Erythroblast (primary cell): ENCODE measurements at places on chromosomes 16 and 17.
A peak's percentile ranks its signal among the peaks of the same experiment; 100 is the strongest.

GRCh38 chr16:29790183-29790948 is at the start of gene KIF22:
Gene KIF22, plus strand, starts transcription at chr16:29790751. Its CDS starts 9 bp downstream, at chr16:29790760.
- DNase-seq: peak; percentile 99

GRCh38 chr16:26952411-26952810 is 114.3 kb upstream of the C16orf82 start:
- DNase-seq: no peak

DNA sequence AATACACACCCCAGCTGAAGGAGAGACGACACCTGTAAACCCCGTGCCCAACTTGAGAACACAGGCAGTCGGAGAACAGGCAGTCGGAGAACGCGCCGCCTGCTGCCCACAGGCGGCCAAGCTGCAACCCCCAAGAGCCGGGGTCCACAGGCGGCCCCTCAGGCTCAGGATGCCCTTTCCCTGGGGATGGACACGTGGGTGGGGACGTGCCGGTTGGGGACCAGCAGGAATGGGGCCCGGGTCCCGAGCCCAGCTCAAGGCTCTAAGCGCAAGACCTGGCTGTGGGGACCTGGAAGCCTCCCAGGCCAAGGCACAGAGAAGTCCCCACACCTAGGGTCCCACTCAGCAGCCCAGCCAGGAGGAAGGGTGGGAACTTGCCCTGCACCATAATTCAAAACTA is 79.5 kb upstream of the GNG13 start:
- no peak for DNase-seq

- peak; percentile 39 for DNase-seq
Measured at GRCh38 chr16:1258225-1258600, 2.3 kb downstream of the TPSD1 start.

DNA sequence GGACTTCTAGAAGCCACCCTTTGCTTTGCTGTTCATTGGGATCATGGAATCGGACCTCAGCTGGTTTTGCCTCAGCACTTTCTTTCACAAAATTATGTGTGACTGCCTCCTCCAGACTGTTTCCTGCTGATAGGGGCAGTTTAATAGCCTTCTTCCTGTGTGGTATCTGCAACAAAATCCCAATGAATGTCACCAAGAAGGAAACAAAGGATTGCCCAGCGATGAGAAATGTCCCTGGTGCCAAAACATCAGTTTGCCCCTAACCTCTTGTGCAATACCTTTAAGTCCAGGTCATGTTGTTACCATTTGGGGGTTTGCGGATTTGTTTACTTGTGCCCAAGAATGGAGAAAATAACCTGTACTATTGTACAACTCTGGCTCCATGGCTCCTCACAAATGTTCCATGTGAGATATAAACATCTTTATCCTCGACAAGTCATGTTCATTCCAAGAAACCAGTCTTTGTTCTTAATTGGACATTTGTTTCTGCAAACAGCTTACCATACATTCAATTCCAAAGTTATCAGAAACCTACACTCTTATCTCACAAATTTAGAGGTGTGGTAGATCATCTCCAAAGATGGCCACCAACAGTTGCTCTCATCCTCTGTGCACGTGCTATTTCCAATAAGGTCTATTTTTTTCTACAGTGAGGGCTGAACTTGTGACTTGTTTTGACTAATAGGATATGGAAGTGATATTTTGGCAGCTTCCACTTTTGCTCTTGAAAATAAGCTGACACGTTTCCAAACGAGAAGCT is 14.8 kb downstream of the TAC4 start:
- DNase-seq: no peak

DNA sequence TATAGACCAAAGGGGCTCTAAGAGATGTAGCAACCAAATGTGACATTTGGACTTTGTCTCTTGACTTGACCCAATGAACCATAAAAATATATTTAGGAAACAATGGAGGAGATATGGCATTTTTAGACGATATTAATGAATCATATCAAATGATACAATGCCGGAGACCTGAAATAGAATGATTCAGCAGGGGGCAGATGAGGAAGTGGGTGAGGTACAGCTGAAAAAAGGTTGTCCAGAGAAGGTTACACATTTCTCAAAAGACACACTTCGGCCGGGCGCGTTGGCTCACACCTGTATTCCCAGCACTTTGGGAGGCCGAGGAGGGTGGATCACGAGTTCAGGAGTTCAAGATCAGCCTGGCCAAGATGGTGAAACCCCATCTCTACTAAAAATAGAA is 16.5 kb upstream of the SNN start:
- DNase-seq: no peak

DNA sequence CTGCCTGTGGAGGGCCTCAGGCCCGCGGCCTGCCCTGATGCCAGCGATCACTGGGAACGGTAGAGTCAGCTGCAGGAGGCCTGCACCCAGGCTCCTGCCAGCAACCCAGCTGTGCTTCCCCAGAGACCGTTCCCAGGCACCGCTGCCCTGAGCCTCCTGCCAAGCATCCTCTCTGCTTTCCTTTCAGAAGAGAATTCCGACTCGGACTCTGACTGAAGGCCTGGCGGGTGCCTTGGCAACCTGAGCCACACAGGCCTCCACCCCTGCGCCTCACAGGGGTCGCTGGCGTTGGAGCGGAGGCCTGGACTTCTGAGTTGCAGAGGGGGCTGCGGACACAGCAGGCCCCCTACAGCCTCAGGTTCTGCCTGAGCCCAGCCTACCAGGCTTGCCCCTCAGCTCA is 7.9 kb downstream of the CMTM3 start:
- DNase-seq: no peak

DNA sequence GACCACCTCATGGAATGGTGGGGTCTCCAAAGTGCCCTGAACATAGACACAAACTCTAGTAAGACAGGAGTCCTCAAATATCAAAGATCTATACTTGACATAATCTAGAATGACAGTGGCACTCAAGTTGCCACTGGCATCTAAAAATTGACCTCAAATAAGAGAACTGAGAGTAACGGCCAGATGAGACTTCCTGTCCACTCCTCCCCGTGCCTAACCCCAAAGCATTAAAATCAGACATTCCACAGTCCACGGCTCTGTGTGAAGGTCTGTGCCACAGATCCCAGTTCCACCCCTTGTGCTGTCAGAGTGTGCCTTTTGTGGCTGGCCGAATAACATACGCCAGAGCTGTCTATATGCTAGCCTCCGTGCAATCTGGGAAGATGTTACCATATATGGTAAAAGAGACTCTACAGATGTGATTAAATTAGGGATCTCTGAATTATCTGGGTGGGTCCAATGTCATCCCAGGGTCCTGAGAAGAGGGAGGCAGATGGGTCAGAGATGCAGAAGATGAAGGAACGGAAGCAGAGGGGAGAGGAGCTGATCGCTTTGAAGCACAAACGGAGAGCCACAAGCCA is 21.0 kb upstream of the EVPL start:
- no peak for DNase-seq

GRCh38 chr17:50203086-50203485 is 1.7 kb upstream of the COL1A1 start:
- no peak for DNase-seq

DNA sequence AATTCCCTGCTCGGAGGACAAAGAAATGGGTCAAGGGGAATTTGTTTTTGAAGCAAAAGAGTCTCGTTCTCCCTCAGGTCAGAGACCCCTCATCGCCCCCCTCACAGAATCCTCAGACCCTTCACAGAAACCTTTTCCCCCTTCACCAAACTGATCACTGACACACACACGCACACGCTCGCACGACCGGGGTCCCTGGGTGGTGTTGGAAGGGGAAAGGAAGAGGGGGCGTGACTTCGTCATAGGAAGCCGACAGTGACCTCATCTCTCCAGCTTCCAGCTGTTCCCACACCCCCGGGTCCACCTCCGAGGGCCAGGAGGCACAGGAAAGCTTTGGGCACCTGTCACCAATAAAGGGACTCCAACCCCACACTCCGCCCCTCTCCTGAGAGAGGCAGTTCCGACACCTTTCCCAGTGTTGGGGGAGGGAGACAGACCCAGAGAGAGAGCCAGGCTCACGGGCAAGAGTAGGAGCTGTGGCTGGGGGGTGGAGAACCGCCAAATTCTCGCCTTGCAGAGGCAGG is 1.2 kb downstream of the ASGR1 start:
- DNase-seq: no peak

DNA sequence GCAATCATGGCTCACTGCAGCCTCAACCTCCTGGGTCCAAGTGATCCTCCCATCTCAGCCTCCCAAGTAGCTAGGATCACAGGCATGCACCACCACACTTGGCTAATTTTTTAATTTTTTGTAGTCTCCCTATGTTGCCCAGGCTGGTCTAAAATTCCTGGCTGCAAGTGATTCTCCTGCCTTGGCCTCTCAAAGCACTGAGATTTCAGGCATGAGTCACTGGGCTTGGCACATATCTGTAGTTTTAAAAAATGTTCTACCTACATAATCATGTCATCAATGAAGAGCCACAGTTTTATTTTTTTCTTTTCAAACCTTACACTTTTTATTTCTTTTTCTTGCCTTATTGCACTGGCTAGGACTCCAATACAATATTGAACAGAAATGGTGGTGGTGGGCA is 33.1 kb upstream of the COL1A1 start:
- DNase-seq: no peak

DNA sequence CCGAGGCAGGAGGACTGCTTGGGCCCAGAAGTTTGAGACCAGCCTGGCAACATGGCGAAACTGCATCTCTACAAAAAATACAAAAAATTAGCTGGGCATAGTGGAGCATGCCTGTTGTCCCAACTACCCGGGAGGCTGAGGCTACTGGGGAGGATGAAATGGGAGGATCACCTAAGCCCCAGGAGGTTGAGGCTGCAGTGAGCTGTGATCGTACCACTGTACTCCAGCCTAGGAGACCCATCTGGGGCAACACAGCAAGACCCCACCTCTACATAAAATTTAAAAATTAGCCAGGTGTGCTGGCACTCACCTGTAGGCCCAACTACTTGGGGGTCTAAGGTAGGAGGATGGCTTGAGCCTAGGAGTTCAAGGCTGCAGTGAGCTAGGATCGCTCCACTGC is 1.8 kb downstream of the PAM16 start:
- no peak for DNase-seq

- DNase-seq: no peak
Measured at GRCh38 chr16:86121374-86122010, 222.5 kb downstream of the IRF8 start.
